Naive thymus-derived CD8-positive, alpha-beta T cell (primary cell): ENCODE measurements at places on chromosomes 1 and 21.

DNA sequence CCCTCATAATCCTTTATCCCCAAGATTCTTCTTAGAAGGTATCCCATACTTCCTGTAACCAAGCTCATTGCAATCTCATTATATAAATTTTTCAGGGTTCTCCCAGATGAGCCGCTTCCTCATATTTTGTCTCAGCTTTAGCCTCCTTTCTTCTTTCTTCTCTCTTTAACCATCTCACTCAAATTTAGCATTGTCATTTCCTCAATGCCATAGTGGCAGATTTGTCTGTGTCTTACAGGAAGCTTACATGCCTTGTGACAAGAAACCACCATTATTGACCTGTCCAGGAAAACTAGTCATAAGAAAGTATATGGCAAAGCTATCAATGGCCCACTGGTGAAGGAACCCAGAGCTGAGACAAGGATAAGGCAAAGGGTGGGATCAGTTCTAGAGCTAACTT lies 6.0 kb upstream of the FCRL2 start:
- no peak for DNase-seq

- no peak for DNase-seq
Observed at GRCh38 chr1:206636671-206637070, 1.3 kb downstream of the DYRK3 start.

- no peak for DNase-seq
Observed at GRCh38 chr1:108750476-108751181, 4.2 kb downstream of the STXBP3 start.

- no peak for DNase-seq
Observed at GRCh38 chr1:209109001-209109785, 474.3 kb upstream of the CAMK1G start.

- DNase-seq, result no peak
Observed at GRCh38 chr1:203536575-203536974, 42.6 kb downstream of the OPTC start.

GRCh38 chr1:186987065-186987464 lies 158.3 kb downstream of the PLA2G4A start:
- no peak for DNase-seq

DNA sequence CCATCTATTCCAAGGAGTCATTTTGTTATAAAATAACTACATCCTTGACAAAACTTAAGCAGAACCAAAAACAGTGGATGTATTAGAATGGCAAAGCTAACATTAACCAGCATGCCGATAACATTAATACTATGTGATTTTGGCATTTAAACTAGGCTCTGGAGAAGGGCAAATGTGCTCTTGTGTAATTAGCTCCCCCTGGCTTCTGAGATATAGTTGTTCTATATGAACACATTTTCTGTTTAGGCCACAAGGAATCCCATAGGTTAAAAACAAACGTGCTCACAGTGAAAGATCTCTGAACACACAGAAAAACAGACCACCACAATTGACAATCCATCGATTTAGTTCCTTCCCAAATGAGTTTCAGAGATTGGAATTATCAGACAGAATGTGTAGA lies 57.4 kb upstream of the TARS2 start:
- no peak for DNase-seq

GRCh38 chr1:159282118-159282517 lies 20.0 kb upstream of the FCER1A start:
- no peak for DNase-seq

DNA sequence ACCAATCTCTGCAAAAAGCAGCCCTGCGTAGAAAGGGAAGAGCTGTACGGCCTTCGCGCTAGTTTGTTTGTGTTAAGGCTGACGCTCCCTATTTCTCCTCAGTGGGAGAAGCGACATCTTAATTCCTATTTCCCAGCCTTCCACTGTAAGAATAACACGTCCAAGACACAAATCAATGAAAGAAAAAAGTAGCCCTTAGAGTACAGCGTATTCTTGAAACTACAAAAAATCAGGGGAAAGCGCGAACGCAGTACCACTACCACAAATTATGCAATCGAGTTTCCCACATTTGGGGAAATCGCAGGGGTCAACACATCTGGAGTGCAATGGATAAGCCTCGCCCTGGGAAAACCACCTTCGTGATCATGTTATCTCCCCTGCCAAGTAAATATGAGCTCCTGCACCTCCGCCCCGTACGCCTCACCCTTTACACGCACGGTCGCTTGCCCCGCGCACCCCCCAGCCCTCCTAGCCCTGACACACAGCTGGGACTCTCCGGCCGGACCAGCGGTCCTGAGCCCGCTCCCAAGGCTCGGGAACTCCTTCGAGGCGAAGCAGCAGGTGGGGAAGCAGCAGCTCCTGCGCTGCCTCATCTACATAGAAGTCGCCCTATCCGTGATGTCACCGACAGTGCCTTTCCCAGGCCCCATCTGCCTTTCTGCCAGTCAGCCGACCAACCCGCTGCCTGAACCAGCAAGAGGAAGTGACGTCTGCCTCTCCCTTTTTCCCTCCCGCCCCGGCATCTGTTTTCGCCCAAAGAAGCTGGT lies 94.7 kb downstream of the PPIAL4G start:
- DNase-seq, result peak; percentile 84

- no peak for DNase-seq
Observed at GRCh38 chr1:98981917-98982513, 22.6 kb downstream of the PLPPR5 start.

DNA sequence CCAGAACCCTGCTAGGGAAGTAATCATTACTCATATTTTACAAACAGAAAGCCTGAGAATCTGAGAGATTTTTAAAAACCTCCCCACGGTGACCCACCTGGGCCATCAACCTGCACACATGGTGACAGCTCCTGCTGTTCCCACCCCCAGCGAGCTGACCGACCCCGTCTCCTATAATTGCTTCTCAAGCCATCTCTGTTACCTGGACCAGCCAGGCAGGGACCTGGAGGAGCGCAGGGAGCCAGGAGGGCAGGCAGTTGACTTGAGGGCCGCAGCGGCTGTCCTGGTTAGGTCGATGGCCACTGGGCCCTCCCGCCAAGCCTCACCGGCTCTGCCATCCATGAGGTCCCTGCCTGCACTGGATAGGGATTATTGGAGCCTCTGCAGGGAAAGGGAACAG lies 7.7 kb downstream of the TFF2 start:
- no peak for DNase-seq

GRCh38 chr1:198761859-198762616 lies 123.2 kb downstream of the PTPRC start:
- DNase-seq, result no peak

DNA sequence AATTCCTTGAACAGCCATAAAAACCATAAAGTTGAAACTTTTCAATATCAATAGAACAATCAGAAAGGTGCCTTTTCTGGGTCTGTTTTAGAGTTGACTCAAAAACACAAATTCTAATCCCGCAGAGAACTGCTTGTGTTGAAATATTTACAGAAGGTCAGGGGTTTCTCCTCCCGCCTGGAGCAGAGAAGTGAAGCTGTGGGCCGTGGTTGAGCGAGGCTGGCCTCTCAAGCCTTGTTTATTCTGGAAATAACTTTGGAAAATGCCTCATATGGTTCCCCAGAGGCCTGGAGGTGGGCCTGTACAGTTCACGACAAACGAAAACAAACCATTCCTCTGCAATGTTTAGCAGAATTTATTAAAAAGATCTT lies 90.8 kb upstream of the ERRFI1 start:
- DNase-seq, result no peak

GRCh38 chr1:206047271-206047670 lies 5.7 kb upstream of the RHEX start:
- DNase-seq, result no peak

DNA sequence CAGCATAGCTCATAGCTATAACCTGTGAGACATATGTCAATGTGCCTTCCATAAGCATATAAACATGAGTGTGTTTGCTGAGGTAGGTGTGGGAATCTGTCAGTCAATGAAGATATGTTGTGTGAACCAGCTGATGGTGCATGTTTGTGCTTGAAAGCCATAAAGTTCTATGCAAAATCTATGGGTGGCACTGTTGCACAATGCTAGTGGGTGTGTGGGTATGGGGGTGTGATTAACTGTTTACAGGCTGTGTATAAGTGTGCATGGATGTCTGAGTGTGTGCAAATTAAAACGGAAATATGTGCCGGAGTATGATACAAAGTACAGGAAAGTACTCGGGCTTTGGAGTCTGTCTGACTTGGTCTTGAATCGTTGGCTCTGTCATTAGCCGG lies 1.0 kb upstream of the ATP2B4 start:
- peak; percentile 65 for DNase-seq

DNA sequence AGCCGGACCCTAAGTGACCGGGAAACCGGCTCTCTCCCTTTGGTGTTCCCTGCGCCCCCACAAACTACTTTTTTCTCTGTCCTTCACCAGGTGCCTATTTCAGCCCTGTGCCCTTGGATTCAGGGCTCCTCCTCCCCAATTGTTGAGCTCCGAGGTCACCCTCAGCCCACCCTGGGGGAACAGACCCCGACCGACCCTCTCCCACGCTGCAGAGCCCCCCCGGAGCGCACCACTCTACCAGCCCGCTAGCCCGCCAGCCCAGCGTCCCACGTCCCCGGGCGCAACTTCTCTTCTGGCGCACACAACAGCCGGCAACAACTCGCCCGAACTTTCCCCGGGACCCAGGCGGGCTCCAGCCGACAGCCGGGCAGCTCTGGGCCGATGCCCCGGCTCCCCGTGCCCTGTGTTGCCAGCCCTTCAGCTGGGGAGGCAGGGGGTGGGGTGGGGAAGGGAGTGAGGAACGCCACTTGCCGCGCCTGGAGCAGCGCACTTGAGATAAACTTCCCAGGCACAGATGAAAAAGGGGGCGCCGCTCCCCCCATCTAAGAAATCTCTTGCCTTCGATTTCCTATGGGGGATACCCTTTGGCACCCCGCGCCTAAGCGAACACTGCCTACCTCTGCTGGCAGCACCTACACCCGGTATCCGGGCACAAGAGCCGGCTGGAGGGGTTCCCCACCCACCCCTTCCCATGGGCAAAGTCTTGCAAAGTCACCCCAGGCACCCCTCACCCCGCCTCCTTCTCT lies 997 bp downstream of the CASZ1 start:
- DNase-seq, result no peak

DNA sequence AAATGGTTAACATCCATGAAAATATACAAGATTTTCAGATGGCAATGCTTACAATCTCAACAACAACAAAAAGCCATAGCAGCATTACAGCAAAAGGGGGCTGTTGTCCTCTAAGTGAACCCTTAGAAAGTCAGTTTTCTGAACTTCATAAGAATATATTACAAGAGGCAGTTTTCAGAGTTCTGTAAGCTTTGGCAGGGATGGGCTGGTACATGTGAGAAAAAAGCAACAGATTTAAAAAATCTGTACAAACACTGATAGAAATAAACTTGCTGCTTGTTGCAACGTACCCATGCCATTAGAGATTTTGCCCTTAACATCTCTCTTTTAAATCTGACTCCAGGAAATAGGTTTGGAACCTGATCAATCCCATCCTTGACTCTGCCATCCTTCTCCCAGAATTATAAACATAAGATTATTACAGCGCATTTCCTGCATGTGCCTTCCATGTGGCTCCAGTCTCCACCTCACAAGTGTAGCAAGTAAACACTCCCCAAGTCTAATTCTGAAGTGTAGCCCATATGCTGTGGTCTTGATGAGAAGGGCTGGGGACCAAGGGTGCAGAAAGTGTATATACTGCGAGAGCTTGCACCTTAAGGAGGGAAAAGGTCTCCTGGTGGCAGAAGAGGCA lies 101.4 kb upstream of the TSPAN2 start:
- DNase-seq, result no peak

DNA sequence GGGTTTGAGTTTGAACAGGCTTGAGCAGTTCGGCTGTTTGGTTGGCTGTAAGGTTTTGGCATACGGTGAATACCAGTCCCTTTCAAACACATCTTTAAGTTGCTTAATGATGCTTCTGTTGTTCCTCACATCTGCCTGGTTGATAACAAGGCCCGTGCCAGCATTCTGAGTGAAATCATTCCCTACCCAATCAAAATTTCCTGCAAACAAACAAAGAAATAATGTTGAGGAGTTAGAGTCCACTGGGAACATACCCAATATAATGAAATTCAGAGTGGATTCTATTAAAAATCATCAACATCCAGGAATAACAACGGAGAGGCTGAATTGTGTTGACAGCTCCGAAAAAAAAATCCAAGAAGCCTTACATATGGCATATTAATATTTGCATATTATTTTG lies 91.0 kb upstream of the MAP1LC3C start:
- DNase-seq, result no peak

GRCh38 chr1:81970416-81970815 lies 169.7 kb downstream of the ADGRL2 start:
- DNase-seq, result no peak

DNA sequence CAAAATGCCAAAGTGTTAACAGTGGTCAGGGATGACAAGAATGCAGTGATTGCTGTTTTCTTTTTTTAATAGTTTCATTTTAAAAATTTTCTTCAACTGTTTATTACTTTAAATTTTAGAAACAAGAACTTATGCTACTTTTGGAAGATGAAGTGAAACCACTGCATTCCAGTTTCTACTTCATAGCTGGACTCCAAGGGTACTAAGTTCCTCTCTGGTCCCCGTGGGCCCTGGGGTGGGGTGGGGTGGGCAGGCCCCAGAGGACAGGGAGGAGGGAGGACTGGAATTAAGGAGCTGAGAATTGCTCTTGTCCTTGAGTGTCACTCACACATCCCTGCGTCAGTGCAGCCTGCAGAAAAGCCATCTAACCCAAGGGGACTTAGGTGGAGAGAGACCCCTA lies 97.3 kb downstream of the RAVER2 start:
- no peak for DNase-seq

DNA sequence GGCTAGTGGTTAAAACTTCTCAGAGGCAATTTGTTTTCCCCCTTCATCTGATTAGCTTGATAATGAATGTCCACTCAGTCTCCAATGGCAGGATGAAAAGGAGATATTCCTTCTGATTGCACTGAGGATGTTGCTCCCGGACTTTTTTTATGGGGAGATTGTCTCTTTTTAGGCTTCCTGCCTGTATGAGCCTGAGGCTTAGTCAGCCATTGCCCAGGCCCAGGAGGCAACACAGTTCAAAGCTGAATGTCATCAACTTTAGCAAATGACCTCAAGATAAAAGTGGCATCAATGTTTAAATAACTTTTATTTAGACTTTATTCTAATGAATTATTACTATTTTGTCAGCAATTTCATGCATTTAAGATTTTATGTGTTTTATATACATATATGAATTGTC lies 162.9 kb upstream of the PTBP2 start:
- DNase-seq, result no peak

DNA sequence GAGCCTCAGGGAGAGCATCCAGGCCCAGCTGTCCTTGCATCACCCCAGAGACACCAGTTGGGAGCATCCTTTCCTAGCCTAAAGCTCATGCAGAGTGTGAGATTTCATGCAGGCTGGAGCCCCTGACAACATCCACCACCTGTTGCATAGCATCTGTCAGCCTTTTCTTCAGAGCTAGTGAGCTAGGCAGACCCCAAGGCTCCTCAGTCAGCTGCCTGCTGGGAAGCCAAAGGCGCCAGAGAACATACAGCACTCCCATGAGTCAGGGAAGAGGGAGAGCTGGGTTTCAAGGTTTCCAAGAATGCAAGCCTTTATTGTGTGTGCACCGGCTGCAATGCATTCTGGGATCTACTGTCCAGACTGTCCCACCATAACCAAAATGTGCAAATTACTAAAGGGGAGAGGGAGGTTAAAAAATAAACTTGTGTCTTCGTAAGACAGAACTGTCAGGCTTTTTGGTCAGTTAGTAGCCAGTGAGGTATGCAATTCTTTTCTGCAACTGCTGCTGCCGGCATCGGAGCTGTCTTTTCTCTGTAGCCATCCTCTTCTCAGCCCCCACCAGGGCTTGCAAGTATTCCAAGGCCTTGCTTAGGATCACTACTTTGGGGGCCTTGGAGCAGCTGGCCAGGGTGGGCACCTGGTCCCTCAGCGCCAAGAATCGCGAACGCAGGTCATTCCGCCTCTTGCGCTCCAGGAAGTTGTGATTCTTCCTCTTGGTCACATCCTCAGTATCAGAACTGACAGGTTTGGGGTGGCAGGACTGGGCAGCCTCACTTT lies 4.6 kb downstream of the MYCL start:
- no peak for DNase-seq
